Stimulated activated CD4-positive, alpha-beta T cell treated with anti-CD3 and anti-CD28 coated beads, Interleukin-12 subunit alpha, Interleukin-12 subunit beta, amount 100 ng/mL, for 24 hours (primary cell): ENCODE measurements at places on chromosomes 2 and 18.

GRCh38 chr18:77857678-77858655, 608.3 kb downstream of the GALR1 start:
- no peak for DNase-seq

- DNase-seq: no peak
Observed at GRCh38 chr2:134721596-134721995, 2.8 kb upstream of the TMEM163 start.

DNA sequence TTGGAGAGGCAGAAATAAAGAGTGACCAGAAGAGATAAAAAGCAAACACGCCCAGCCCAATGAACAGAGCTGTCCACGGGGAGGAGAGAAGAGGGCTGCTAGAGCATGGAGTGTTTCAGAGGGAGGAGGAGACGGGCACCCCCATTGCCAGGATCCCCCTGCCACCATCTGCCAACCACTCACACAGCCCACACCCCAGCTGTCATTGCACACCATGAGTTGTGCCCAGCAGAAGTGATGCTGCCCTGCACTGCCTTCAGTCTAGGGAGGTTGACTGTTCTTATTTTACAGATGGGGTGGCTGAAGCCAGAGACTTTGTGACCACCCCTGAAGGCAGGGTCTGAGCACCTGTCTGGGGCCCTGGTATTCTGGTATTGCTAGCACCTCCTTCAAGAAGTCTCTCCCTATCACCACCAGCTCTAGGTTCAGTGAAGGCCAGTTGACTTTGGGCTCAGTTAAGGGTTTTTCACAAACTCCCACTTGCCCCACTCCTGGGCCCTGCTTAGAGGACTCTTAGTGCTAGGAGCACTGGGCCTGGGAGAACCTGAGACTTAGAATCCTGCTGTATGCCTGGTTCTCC, 2.4 kb downstream of the FABP1 start:
- DNase-seq: no peak

- DNase-seq: no peak
Observed at GRCh38 chr2:222289278-222290160, 9.3 kb downstream of the PAX3 start.

- no peak for DNase-seq
Observed at GRCh38 chr2:174656676-174657176, 59.1 kb upstream of the WIPF1 start.

DNA sequence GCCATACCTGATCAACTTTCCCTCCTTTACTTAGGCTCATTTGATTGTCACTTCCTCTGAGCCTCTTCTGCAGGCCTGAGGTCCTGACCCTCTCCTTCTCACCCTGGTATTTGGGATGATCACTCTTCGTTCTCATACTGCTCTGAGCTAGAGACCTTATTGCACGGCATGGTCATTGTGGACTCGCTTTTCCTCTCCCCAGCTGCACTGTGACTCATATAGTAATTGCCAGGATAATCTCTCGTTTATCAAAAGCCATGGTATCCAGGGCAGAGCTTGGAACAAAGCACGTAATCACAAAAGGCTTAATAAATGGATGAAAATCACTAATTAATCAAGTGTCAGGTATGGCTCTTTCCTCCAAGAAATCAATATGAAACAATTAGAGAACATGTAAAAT, 40.9 kb upstream of the TRIB2 start:
- no peak for DNase-seq

- no peak for DNase-seq
Observed at GRCh38 chr2:151849413-151850010, 21.3 kb upstream of the ARL5A start.

DNA sequence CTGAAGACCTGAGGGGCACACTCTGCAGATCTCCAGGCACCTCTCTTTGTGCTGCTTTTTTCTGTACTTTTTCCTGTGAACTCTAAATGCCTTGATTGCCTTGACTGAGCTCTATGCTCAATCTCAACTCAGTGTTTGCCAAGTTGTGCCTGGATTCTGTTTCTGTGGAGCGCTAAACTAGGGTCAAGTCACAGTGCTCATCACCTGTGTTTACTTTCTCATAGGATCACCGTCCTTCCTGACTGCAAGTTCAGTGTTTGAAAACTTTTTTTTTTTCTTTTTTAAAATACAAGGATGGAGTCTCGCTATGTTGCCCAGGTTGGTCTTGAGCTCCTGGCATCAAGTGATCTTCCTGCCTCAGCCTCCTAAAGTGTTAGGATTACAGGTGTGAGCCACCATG, 62.6 kb downstream of the AGPS start:
- DNase-seq: no peak

- no peak for DNase-seq
Observed at GRCh38 chr2:132871831-132872230, 201.8 kb upstream of the LYPD1 start.

GRCh38 chr2:233062451-233062850, 2.3 kb downstream of the INPP5D start:
- no peak for DNase-seq

DNA sequence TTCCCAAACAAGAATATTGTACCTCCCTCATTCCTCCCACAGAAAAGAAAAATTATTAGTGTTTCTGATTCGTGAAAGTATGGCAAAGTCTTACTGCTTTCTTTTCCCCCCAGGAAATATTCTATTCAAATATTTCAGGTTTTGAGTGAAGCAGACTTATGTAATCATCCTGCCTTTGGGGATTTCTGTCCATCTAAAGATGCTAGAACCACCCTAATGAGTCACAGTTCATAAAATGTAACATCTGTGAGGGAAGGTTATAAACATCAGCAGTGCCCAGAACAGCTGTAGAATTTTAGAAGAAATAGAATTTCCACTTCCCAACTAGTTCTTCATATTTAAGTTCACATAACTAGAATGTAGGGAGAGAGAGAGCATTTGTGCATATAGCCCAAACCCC, 39.0 kb downstream of the EEF1B2 start:
- no peak for DNase-seq

DNA sequence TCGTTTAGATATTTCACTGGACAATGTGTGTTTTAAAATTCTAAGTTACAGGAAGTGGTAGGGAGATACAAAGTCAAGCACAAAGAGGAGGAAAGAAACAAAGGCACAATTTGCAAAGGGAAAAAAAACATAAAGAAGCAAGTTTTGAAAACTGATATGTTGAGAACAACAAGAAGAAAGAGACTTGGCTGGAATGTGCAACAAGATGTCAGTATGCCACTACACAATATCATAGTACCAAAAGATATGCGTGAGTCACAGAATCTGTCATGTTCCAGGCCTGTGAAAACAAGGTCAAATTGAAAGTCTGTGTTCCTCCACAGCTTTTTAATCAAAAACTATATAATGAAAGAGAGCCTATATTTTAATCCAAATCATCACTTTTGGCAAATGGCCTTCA, 12.0 kb downstream of the EXOC6B start:
- no peak for DNase-seq
